Activated naive CD8-positive, alpha-beta T cell treated with anti-CD3 and anti-CD28 coated beads for 36 hours (primary cell): ENCODE measurements at places on chromosomes 6 and 20. TPM values are rescaled to one million over a fixed set of nuclear protein-coding genes. Genes with fewer than 3 reads are reported as not detected.

CGAS gene
- 27.9 TPM for total RNA-seq

HLA-DQA1 gene
- total RNA-seq: 5.3 TPM

FOXS1 gene
- not detected for total RNA-seq

DNA sequence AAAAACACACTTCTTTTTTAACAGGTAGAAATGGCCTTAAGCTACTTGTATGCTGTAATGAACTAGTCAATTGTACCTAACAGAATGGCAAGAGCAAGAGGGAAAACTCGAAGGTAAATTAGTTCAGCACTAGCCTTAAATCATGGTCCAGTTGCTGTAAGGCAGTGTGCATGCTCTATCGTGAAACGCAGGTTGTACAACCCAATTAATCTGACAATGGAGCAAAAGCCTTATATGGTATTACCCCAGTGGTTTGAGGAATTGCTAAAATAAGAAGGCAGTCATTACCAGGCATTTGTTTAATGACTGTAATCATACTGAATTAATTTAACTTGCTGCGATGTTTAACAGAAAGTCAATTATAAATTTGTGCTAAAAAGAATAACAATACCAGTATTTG is 69.3 kb upstream of the SOX4 start:
- no peak for DNase-seq

- DNase-seq: no peak
Measured at GRCh38 chr20:12679447-12679846, 329.3 kb upstream of the SPTLC3 start.

DNA sequence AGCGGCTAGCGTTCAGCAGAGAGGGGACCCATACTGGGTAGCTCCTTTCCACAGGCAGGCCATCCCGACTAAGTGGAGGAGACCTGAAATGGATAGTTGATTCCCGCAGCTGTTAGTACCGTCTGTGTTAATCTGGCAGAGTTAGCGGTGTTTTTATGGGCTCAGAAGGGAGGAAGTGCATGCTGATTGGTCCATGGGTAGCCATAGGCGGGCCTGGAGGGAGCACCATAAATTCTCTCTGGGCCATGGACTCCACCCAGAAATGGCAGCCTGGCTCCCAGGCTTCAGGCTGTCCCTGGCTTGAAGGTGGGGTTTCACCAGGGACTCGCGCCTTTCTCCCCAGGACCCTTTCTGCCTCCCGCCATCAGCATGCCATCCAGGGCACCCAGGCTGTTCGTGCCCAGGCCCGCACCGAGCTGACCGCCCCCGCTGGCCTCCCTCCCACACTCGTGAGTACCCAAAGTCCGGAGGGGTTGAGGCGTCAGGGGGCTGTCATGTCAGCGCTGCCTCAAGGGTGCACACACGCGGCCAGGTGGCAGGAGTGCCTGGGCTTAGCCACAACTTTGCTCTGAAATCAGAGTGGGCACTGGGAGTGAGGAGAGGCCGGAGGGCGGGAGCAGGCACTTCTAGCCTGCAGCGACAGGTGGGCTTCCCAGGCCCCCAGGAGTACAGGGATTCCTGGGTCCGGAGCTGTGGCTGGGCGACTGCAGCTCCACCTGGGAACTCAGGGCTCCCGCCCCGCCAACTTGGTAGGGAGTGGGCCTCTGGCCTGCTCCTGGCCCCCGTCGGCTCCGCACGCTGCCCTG is 694.3 kb upstream of the FLRT3 start:
- no peak for DNase-seq

DNA sequence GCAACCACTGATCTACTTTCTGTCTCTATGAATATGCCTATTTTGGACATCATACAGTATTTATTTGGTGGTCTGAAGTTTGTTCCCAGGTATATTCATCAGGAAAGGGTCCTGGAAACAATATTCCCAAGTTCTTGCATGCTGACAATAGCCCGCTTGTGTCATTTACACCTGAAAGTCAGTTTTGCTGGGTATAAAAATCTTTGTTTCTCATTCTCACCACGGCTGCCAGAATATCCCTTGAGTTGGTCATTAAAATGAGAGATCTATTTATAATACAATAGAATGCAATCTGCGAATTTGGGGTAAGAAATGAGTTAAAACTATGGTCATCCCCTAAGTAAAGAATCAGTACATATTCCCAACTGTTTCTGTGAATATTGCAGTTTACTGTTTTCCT is 79.0 kb downstream of the MAN1A1 start:
- no peak for DNase-seq

DNA sequence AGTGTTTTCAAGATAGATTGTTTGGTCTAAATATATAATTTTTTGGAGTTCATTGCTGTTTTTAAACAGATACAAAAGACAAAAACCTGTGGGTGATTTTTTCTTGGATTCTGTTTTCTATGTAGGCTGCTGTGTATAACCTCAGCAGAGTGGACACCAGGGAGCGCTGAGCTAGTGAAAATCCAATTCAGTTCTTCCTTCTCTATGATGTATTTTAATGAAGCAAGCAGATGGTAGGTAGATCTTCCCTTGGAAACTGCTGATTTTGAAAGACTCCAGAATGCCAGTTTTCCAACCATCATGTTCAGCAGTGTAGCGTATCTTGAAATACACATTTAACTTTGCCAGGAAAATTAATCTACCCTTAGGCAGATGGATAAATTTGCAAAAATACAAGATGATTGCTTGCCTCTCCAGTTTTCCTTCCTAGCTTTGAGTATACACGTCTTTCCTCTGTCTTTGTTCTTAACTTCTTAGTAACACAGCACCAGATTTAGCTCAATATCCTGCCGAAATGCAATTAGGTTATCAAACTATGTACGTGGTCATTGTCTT is 178.0 kb downstream of the PHF3 start:
- DNase-seq: no peak

DNA sequence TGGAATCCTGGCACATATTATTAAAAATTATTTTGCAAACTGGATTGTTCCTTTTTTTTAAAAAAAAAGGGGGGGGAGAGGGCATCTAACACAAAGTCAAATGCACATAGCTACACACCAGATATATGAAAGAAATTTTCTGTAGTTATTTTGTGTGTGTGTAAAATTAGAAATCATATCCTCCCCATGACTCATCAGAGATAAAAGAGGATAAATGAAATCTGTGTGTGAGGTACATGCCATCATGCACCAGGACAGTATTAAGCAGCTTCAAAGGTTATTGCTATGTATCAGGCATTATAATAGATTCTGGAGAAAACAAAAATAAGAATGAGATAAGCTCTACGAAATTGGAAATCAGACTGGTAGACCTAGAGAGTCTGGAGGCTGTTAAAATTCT is 5.2 kb downstream of the BTBD9 start:
- no peak for DNase-seq

- DNase-seq: no peak
Measured at GRCh38 chr20:15862178-15862577, 711.1 kb downstream of the KIF16B start.

- DNase-seq: no peak
Measured at GRCh38 chr6:158488065-158488464, 71.8 kb upstream of the TMEM181 start.

DNA sequence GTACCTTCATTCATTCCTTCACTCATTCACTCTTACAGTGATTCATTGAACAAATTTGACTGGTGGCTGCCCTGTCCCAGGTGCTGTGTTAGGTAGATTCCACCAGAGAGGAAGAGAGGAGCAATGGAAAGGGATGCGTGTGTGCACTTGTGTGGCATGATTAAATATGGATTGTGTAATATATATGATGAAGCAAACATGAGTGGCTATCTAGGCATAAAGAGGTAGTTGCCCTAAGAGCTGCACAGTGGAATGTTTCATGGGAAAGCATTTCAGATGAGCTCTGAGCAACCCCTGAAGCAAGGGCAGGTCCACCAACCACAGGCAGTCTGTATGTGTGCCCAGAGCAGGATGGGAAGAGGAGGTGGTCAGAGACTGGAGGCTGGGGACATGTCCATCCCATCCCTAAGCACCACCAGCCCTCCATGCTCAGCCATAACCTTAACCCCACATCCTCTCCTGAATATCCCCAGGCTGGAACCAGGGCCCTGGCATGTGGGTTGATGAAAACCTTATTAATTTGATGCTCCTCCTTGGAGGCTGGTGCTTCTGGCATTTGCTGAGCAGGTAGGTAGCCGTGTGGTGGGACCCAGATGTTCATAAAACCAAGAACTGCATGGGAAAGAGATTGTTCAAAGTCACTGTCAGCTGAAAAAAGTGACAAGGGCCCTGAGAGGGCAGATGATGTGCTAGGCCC is 226.2 kb downstream of the SYNDIG1 start:
- DNase-seq: no peak

DNA sequence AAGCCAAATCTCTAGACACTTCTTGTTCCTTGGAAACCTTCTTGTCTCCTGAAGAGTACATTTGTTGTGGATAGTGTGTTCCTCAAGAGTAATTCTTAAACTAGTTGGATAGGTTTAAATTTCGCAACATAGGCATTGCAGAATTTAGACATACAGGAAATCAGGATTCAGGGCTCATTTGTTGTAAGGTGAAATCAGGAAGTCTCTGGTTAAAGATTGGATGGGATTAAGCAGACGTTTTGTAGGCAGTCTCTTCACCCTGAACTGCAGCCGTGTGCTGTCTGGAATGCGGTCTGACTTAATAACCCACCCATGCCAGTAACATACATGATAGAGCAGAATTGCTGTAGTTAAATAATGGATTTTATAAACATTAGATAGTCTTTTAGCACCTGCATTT is 21.7 kb downstream of the HIVEP1 start:
- no peak for DNase-seq

GRCh38 chr20:62837790-62838127 is 20.9 kb downstream of the COL9A3 start:
- no peak for DNase-seq

DNA sequence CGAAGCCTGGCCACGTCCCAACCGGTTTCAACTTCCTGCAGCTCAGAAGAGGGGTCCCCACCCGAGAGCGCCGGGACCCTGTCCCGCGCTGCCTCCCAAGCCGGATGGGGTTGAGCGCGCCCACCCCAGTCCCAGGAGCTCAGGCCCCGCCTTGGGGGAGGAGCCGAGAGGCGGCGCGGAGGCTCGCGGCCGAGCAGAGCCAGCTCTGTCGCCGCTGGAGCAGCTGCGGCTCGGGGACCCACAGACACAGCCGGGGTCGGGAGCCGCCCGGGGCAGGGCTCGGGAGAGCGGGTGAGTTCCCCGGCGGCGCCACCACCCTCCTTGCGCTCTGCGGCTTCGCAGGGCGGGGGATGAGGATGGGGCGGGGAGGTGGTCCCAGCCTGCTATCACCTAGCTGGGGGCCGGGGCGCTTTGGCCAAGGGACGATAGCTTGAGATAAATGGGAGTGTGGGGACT is at the start of gene PPP1R16B:
Gene PPP1R16B, plus strand, starts transcription at position 196 of the 456 bp plus-strand sequence. CDS start 30,229 bp downstream, outside the sequence.
- peak; percentile 90 for DNase-seq

DNA sequence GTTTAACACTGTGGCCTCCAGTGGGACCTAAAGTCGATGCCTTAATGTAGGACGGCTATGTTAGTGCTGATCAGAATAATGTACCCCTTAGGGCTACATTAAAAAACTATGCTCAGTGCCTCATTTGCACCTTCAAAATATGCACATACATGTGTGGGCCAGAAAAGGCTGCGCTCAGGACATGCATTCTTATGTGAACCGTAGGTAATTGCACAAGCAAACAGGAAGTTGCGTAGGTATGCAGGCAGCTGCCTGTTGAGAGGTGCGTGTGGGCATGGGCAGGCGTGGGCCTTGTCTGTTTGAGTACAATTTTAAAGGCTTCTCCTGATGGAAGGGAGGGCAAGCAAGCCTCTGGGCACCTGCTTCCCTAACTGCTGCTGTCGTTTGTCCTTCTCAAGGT is 116.2 kb upstream of the JAG1 start:
- DNase-seq: no peak

GRCh38 chr6:139137706-139138105 is 2.8 kb downstream of the HECA start:
- no peak for DNase-seq

DNA sequence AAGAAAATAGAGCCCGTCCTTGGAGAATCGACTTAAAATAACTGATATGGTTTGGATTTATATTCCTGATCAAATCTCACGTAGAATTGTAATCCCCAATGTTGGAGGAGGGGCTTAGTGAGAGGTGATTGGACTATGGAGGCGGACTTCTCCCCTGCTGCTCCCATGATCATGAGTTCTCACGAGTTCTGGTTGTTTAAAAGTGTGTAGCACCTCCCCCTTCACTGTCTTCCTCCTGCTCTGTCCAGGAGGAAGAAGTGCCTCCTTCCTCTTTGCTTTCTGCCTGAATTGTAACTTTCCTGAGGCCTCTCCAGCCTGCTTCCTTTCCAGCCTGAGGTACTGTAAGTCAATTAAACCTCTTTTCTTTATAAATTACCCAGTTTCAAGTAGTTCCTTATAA is 529.2 kb downstream of the HAO1 start:
- no peak for DNase-seq

- DNase-seq: no peak
Measured at GRCh38 chr20:44941120-44941691, 19.0 kb downstream of the TOMM34 start.

DNA sequence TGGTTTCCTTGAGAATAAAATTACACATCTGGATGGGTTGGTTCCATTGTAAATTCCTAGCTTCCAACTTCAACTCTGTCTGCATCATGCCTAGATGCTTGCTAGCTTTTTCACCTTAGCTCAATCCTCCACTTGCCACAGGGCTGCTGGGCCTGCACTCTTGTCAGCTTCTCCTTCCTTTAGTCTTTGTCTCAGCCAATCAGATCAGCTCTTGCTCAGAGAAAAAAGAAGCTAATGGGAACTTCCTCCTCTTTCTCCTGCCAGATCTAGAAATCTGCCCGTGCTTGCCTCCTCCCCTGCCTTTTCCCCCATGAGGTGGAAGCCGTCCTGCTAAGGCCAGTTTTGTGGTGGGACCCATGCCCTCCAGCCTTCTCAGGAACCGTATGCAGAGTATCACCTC is 18.5 kb downstream of the RAE1 start:
- DNase-seq: no peak

DNA sequence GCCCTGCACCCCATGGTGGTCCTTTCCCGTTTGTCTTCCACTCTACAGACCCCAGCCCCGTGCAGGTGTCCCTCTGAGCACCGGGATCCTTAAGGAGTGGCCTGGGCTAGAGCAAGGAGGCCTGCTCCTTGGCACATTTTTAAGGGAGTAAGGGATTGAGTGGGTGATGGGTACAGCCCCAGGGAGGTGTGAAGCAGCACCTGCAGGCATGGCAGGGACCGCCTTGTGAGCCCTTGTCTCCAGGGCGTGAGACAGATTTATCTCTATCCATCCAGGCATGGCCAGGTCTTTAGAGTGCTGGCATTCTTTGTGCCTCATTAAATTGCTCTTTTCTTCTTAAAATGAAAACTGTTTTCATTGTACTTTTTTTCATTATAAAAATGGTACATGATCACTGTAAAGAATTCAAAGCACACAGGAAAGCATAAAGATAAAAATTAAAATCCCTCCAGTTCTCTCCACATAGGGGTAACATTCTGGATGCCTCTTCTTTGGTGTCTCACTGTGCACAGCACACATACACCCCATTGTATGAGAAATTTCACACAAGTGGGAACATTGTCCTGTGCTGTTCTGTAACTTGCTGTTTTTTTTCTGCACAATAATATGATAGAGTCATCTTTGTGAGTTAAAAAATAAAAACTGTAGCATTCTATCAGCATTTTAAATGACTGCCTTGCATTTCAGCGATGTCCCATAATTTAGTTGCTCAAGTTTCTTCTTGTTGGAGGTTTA is 31.9 kb upstream of the ZNF831 start:
- DNase-seq: no peak
